ENCODE measurements at places on chromosomes 2 and 18.
A peak's percentile ranks its signal among the peaks of the same experiment; 100 is the strongest.

DNA sequence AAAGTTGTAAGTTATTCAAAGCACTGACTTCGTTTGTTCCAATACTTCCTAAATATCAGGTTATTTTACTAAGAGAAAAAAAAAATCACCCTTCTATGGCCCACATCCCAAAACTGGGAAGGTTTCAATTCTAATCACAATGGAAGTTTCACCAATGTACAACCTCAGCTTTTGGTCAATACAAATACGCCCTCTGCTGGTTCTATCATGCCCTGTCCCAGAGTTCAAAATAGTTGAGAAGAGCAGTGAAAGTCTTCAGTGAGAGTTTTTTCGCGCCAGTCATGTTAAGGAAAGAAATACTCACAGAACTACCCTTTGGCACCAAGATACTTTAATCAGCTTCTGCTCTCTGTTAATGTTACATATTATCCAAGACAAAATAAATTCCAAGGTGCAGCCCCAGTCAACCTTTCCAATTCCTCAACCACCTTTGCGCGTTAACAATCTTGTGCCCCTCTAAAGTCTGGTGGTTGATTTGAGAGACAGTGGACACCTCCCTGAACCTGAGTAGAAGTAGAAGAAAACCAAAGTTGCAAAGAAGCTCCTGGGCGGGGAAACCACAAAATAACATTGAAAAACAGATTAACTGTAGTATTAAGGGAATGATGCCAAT, 59.9 kb downstream of the SUMO1 start:
- DNase-seq: peak; percentile 38

- DNase-seq: no peak
Measured at GRCh38 chr2:223954401-223954800, 2.9 kb upstream of the MRPL44 start.

- DNase-seq: no peak
Measured at GRCh38 chr2:45254025-45254424, 244.8 kb upstream of the SIX2 start.

- DNase-seq: no peak
Measured at GRCh38 chr2:48531141-48531648, 1.2 kb downstream of the STON1 start.

- DNase-seq: no peak
Measured at GRCh38 chr2:171479154-171479814, 43.0 kb upstream of the CYBRD1 start.

GRCh38 chr18:23689031-23689615, at the start of gene LAMA3:
LAMA3 (plus strand) TSS chr18:23689453; CDS start chr18:23689684, 231 bp downstream.
- DNase-seq: no peak

GRCh38 chr2:51103205-51103604, 71.3 kb upstream of the NRXN1 start:
- DNase-seq: no peak

GRCh38 chr2:185147361-185147760, 549.0 kb downstream of the ZNF804A start:
- DNase-seq: no peak

DNA sequence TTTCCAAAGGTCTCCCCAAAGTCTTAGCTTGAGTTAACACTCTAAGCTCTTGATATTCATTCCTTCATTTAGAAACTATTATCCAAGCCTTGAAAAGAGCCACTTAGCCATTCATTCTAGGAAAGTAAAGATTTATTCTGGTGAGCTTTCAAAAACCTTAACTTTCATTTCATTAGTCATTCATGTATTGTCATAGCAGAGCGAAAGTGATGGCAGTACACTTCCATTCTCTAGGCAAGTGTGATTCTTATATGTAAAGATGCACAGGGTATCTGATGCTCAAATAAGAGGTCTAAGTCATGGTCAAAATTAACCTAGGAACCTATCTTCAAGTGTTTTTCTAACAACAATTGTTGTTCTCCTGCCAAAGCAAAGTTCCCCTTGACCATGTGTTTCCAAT, 553.0 kb upstream of the FANCL start:
- DNase-seq: no peak

DNA sequence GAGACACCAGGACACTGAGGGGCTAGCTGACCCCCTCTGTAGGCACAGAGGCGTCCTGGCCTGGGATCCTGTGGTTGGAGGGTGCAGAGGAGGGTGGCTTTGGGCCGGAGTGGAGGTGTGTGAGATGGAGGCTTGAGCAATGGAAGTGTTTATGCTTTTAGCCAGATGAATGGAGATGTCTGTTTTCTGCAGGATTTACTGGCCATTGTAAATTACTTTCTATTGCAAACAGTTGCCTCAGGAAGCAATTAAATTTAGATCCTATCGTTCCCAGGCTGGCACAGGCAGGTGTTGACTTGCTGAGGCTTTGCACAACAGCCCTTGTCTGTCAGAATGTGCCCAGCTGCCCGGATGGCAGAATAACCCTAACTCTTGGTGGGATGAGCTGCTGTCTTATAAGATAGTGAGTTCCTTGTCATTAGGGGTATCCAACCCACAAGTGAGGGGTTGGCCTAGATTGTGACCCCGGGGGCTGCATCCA, 1.8 kb upstream of the ARID5A start:
- DNase-seq: no peak

DNA sequence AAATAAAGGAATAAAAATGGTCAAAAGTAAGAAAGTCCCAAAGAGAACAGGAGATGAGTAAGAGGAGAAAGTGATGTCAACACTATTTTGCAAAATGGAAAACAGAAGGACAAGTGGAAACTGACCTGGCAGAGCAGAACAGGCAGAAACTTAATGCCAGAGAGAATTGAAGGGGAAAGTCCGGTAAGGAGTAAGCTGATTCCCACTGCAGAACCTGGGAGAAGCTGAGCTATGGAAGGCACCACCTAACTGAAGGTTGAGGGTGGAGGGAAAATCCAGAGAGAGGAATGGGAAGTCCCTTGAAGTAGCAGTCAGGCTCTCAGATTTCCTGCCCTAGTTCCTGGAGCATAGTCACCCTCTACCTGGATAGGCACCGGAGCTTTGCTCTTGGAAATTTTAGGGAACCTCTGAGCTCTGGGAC, 59.8 kb downstream of the MOGAT1 start:
- no peak for DNase-seq

- DNase-seq: no peak
Measured at GRCh38 chr2:85957256-85957655, 68.5 kb upstream of the ST3GAL5 start.

GRCh38 chr2:8089596-8089995, 592.3 kb upstream of the ID2 start:
- DNase-seq: no peak

GRCh38 chr18:24790347-24790746, 329.9 kb downstream of the HRH4 start:
- DNase-seq: no peak

- no peak for DNase-seq
Measured at GRCh38 chr2:235542733-235543127, 48.9 kb downstream of the AGAP1 start.

- no peak for DNase-seq
Measured at GRCh38 chr2:178044836-178045235, 27.7 kb downstream of the PDE11A start.
